ENCODE measurements at places on chromosomes 13 and 19.

GRCh38 chr13:99572131-99572530 is 70.9 kb downstream of the TM9SF2 start:
- no peak for DNase-seq

DNA sequence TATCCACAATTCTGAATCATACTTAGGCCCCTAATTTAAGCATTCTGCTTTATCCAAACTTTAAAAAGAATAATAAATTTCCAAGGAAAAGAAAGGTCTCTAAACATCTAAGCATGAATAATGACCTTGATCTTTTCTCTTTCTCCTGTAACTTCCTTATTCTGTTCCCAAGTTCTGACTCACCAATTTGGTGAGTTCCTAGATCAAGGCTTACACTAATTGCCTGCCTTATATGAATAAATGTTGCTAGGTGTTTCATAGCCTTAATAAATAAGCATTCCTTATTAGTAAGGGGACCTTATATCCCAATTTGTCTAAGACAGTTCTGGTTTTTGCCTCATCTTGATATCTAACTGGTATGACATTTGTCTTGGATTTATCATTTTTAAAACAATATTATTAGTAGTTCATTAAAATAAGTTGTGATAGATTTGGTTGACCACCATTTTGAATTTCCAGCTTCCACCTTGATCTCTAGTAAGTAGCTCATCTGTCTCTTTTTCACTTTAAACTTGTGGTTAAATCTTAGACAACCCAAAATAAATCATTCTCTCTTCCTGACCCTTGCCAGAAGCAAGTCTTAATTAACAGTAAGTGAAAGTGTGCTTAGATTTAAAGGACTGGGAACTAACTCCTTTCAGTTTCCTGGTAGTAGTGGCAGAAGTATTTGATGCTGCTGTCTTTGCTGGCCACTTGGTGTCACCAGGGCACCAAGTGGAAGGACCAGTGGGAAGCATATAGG is 121.2 kb upstream of the MLNR start:
- DNase-seq: no peak

- DNase-seq: no peak
Measured at GRCh38 chr13:102295316-102296048, 106.4 kb downstream of the FGF14 start.

DNA sequence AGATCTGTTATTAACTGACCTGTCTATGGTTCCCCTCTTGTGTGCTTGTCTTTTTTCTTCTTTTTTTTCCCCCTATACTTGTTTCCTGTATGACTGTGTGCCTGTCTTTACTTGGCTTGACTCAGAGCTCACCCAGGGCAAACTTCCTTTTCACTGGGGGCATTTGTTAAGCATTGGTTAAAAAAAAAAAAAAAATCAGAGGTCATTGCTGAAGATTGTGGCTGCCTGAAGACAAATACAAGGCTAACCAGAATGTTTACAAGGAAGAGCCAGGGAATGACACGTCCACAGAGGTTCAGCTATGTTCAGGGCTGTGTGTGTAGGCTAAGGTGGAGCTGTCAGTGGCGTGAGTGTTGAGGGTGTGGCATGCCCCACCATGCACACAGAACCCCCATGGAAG is 47.1 kb downstream of the LNX2 start:
- no peak for DNase-seq

- DNase-seq: no peak
Measured at GRCh38 chr13:31895691-31896090, 135.9 kb upstream of the FRY start.

Data from stimulated activated CD4-positive, alpha-beta T cell treated with anti-CD3 and anti-CD28 coated beads, TNF-alpha, amount 100 ng/mL, for 1 hour (primary cell).